T47D (cell line): ENCODE measurements at places on chromosomes 11 and 22.

DNA sequence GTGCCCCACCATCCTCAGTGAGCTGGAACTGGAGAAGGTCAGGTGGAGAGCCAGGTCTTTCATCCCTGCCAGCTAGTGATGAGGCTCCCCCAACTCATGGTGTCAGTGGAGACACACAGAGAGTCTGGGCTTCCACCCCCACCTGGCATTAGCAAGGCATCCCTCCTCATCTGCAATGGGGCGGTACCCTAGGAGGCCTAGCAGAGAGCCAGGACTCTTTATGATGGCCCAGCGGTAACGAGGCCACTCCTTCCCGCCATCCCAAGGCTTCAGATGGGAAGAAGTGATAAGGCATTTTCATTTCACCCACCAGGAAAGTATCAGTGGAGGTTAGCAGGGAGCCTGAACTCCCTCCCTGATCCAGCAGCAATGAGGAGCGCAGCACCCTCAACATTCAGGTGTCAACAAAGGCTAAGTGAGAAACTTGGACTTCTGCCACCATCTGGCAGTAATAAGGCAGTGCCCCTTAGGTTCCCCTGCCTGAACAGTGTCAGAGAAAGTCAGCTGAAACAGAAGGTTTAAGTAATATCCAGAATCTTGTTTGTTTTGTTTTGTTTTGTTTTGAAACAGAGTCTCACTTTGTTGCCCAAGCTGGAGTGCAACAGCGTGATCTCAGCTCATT, 40.5 kb upstream of the FBLN1 start:
- no peak for DNase-seq

DNA sequence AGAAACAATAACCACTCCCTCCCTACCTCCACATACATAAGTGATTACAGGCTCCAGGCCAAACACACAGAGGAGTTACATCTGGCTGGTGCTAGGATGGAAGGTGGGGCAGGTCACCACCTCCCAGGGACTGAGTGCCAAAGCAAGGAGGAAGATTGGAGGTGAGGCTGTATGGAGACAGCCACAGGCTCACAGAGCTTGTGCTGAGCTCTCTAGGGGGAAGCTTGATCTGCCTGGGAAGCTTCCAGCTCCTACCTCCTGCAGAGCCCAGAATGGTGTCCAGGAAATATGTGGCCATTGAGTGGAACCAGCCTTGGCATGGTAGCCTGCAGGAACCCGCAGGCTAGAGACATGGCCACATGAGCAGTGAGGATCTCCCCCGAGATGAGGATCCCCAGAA, 3.6 kb upstream of the MED15 start:
- DNase-seq, result no peak

GRCh38 chr11:119843877-119844276, 114.9 kb upstream of the NECTIN1 start:
- DNase-seq, result peak; percentile 42

DNA sequence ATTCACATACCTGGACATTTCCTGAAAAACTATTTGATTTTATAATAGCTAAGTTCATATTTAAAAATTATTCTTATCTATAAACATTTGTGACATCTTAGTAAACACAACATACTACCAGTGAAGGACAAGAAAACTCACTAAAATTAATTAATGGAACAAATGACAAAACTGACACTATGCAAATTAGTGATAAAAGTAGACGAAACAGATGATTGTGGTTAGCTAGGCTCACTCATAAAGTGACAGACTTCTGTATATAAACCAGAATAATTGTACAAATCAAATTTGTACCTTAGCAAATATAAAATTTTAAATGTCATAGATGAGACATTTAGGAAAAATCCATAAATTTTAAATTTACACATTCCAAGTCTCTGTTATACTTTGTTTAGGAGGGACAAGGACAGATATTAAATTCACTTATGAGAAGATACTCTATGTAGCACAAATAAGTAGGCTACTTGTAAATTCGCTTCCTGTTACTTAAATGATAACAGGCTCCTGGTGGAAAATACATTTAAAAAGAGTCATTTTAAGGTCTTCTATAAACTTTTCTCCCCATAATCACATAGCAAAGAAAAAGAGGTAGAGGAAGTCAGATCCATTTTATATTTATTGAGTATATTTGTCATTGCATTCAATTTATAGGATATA, 81.2 kb downstream of the KIF18A start:
- DNase-seq, result no peak

DNA sequence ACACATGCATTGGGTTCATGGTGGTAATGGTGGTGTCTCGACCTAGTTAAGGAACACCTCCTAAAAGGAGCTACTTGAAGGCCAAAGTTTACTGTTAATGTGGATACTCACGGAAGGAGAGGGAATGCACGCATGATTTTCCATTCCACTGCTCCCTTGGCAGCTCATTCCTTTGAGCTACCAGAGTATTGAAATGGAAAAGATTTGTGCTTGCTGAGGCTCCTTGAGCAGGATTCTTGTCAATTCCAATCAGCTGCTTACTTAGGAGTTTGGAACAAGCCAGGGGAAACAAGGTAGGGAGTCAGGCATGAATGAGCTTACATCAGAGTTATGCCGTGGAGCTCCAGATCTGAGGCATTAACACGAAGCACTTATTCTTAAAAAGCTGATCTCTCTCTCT, 108.8 kb downstream of the GRIA4 start:
- DNase-seq, result no peak

- DNase-seq, result peak; percentile 19
These were observed at the start of gene TUB for GRCh38 chr11:8080674-8081590. TSS of gene TUB (plus strand) at chr11:8081211. CDS start at chr11:8081511, 300 bp downstream.

GRCh38 chr11:96333191-96333719, 9.7 kb downstream of the MAML2 start:
- no peak for DNase-seq
